ENCODE measurements at places on chromosomes 13 and 19.

GRCh38 chr13:35856721-35857364 lies 274.3 kb downstream of the DCLK1 start:
- DNase-seq = no peak

DNA sequence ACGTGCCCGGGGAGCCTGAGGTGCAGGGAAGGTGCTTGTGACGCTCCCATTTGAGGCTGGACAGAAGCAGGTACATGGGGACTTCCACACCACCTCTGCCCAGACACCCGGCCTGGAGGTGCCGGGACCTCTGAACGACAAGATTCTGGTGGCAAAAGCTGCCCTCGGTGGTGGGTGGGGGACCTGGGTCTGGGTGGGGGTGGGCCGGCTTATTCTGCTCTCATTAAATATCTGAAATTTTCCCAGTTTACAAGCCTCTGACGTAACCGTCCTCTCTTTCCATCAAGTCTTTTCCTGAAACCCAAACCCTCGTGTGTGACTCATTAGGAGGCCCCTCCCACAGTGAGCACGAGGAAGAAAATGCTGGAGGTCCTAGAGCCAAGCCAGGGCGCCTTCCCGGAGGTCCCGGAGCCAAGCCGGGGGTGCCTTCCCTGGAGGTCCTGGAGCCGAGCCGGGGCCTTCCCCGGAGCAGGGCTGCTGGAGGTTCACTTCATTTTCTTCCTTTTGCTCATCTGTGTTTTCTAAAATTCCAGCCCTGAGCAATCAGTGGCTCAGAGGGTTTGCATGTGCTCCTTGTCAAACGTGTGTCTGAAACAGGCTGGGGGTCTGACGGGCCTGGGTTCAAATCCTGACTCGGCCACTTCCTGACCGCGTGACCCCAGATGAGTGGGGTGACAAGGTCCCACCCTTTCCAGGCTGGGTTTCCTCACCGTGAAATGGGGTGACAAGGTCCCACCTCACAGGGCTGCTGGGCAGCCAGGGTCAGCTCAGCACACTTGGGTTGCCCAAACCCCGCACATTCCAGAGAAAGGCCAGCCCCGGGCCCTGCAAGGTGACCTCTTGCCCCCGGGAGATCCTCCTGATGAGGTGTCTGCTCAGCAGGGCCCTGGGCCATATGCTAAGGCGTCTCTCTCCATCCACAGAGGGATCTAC lies 10.0 kb downstream of the CFD start:
- peak; percentile 72 for DNase-seq

DNA sequence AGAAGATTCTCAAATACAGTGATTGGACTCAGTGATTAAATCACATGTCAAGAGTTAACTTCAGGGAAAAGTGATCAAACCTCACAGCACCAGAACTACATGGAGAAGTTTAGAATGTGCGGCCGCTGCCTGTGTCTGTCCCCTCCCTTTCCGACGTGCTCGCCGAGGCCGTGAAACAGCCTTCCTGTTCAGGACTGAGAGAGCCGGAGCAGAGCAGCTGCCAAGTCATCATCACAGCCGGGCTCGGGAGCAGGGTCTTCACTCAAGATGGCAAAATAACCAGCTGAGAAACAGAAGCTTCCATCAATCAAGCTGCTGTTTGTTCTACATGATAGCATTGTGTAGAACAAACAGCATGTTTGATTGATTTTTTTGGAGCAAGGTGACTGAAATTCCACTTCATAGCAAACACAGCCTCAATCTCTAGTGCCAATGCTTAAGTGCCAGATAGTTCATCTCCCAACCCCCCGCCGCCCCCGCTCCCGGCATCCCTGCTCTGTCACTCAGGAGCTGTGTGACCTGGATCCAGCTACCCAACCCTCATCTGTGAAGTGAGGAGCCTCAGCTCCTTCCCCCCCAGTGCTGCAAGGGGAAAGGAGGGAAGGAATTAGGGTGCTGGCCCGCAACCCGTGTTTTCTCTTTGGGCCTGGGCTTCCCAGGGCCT lies 70.6 kb downstream of the HSPH1 start:
- no peak for DNase-seq

- DNase-seq = peak; percentile 83
These were observed 18.5 kb downstream of the SLC27A1 start for GRCh38 chr19:17488593-17489391.

GRCh38 chr13:28493740-28494503 lies 1.0 kb downstream of the FLT1 start:
- DNase-seq = no peak

DNA sequence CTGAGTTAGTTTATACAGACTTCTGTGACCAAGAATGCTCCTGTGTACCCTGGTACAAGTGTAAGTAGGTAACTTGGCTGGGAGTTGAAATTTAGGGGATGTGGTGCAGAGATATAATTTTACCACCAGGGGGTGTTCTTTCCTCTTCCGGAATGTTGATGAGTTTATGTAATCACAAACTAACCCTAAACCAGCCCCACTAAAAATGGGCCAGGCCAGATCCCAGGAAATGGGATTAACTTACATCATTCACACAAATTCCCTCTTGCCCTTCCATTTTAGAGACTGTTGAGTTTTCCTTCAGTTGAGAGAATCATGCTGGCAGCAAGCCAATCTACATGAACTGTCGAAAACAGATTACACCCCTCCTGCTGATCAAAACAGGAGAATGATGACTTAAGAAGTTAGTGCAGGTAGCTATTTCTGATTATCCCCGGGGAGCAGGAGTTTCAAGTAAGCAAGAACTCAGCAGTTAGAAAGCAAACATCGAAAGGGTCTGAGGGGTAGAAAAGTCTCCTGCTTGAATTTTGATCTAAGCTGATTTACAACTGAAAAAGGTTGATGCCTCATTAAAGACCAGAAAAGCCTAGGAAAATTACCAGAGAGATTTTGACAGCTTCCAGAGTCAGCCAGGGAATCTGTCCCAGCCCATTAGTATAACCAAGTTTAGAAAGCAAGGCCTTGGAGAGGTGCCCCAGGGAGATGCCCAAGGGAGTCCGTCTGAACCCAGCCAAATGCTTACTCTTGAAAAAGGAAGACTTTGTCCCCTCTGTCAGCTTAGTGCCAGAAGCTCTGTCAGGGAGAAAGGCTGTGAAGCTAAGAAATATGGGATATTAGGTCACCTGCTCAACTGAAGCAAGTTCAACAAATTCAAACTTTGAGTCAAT lies 32.3 kb upstream of the MED4 start:
- peak; percentile 36 for DNase-seq

DNA sequence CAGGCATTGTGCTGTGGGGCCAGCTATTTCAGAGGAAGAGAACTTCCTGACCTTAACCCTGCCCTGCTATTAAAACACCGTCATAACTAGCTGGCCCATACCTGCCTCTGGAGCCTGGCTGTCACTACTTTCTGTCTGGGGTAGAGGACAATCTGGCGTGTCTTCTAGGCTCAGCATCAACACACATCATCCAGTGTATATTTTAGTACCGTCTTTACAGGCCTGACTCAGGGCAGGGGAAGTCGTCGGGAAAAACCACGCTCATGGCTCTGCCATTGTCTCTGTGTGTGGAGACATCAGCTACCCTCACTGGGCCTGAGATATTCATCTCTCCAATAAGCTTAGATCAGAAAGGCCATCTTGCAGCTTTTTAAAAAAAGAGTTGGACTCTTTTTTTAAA lies 151.1 kb downstream of the KATNAL1 start:
- DNase-seq = no peak

- no peak for DNase-seq
These were observed 30.8 kb upstream of the RFC3 start for GRCh38 chr13:33787051-33787591.

- no peak for DNase-seq
These were observed 46.2 kb upstream of the PTPRS start for GRCh38 chr19:5386841-5387240.

DNA sequence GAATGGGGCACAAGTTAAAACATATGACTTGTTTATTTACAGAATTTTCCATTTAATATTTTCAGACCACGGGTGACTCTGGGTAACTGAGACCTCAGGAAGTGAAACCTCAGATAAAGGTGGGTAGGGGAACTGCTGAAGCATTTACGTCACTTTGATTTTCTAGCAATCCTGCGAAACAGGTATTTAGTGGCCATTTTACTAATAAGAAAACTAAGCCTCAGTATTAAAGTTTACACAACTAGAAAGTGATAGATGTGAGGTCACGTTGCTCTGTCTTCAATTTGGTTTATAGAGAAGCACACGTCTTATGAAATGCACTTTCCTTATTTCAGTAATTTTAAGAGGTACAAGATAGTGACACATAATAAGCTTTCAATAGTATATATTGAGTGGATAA lies 402.8 kb downstream of the FGF9 start:
- DNase-seq = no peak

DNA sequence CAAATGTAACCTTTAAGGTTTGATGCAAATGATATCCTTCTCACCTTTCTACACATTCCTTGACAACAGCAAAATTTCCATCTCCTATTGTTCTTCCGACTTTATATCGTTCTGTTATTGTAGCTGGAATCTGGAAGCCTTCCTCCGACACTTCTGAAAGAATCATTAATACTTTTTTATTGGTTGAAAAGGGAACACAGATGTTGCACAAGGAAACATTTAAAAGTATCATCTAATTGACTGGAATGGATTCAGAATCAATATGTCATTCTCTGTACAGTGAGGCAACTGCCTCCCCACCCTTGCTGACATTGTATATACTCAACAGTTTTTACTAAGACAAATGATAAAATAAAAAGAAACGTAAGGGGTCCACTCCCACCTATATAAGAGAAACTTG lies 295.2 kb downstream of the DCLK1 start:
- no peak for DNase-seq

DNA sequence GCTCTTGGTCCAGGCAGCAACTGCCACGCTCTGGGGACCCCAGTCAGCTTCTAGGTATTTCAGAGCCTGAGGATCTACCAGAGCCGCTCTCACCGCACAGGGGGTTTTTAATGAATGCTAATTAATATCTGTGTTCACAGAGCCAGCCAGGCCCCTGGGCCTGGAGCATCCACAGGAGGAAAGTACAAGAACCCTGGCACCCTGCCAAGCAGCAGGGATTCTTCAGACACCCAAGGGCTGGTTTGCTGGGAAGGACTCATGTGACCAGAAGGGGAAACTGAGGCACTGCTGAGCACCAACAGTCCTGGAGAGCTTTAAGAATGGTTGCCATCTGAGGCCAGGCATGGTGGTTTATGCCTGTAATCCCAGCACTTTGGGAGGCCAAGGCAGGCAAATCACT lies 38.0 kb upstream of the ADGRE5 start:
- DNase-seq = no peak

- DNase-seq = no peak
These were observed 997 bp upstream of the KCNN4 start for GRCh38 chr19:43781630-43782310.

DNA sequence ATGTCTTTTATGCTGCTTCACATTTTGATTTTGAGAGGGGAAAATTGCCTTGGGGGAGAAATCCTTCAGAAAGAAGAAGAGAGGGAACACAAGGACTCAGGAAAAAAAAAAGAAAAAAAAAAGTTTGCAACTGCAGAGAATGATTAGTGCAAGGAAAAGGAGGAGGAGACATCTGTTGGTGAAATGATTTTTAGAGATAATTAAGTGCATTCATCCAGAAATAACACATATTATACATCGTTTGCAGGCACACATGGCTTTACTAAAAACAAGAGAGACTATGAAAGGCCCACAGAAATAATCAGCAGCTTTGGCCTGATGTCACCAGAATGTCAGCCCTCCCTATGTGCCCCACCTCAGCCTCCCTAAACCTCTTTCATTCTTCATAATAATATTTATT lies 1058.2 kb downstream of the PCDH9 start:
- no peak for DNase-seq

- DNase-seq = no peak
These were observed 14.8 kb upstream of the F7 start for GRCh38 chr13:113090806-113091205.

GRCh38 chr13:94464771-94465170 lies 14.7 kb downstream of the DCT start:
- DNase-seq = no peak

- DNase-seq = no peak
These were observed 4.8 kb upstream of the ZNF536 start for GRCh38 chr19:30367421-30367820.

DNA sequence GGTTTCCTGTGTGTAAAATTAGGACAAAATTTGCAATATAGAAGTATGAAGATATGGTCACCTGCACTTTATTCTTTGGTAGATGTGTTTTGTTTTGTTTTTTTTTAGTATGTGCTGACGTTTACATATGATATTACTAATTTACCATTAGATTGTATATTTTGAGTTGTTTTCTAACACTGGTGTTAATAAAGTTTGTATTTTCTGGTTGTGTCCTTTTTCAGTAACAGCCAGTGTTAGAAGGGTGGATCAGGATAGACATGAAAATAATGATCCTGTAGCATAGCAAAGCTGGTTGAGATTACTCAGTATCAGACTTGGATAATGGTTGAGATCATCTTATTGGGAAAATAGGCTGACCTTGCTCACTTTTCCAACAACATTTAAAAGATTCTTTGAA lies 6.2 kb downstream of the NAA16 start:
- DNase-seq = no peak

DNA sequence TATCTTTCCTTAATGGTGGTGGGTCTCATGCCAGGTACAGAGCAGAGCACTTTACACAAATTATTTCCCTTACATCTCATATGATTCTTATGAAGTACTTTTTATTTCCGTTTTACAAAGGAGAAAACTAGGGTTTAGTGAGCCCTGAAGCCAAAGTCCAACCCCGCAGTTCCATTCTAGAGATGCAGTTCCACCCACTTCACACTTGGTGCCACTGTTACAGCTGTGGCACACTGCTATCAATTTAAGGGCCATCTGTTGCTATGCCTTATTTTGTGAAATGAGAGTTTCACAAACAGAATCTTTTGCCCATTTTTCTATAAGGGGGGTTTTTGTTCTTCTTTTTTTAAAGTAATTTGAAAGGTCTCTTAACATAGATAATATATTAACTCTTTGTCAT lies 12.9 kb downstream of the MIPEP start:
- no peak for DNase-seq

- no peak for DNase-seq
These were observed 100.6 kb upstream of the FRY start for GRCh38 chr13:31930901-31931522.

GRCh38 chr13:28659621-28659970 lies 666 bp downstream of the POMP start:
- no peak for DNase-seq

- DNase-seq = no peak
These were observed 127.9 kb upstream of the GJB6 start for GRCh38 chr13:20360041-20360491.

- no peak for DNase-seq
These were observed 967.4 kb downstream of the EFNB2 start for GRCh38 chr13:105567951-105568525.

DNA sequence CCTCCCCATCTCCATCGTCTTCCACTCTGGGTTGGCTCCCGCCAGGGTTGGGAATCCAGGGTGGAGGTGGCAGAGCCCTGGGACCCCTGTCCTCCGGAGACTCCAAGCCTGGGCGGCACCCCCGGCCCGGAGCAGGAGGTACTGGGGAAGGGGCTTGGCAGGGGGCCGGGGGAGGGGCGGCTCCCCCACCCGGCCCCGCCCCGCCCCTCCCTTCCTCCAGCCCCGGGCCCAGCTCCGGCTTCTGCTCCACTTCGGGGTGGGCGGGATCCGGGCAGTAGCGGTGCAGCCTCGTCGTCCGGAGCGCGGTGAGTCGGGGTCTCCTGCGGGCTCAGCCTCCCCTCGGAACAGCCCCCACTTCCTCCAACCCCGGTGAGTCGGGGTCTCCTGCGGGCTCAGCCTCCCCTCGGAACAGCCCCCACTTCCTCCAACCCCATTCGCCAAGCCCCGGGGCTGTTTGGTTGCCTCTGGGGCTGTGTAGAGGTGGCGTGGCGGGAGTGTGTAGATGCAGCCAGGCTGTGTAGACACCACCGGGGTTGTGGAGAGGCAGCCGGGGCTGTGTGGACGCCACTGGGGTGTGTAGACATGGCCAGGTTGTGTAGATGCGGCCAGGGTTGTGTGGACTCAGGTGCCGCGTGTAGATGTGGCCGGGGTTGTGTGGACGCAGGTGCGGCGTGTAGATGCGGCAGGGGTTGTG lies at the start of gene TMPRSS9:
TSS of gene TMPRSS9 (plus strand) at position 274 of the 694 bp plus-strand sequence. CDS start 29,521 bp downstream, outside the sequence.
- DNase-seq = no peak
